Cerebellum (tissue), 4 donors: ENCODE measurements at places on chromosomes 6 and 20. TPM values are rescaled to one million over a fixed set of nuclear protein-coding genes. Genes with fewer than 3 reads are reported as not detected.

DNA sequence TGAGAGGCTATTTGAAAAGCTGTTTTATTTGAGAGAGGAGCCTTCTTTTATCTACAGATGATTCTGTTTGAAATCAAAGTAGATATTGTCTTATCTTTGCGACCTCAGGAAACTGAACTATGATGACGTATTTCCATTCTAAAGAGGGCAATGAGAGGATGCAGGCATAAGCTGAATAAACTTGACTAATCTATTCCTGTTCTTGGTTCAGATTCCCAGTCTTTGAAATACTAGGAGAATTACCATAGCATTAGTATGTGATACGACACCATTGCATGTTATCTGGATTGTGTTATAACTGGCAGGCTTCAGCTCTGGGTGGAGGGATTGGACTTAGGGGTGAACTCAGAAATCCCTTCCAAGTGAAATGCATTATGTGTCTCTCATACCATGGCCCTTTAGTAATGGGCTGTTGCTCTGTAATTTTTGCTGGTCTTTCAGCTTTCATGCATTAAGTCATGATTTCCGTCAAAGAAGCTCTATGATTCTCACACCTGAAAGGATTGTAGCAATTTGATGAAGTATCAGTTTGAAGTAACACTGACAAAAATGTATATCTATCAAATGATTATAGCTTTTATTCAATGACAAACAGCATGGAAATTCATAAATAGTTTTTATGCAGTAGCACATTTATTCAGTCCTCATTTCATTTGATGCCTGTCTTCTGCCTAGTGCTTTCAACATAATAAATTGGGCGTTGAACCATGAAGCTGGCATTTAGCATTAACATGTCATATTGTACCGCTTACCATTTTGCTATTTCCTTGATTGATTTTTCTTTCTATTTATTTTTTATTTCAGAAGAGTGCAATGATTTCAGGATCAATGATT is 138.4 kb upstream of the SPACA1 start:
- DNase-seq = no peak

The SSTR4 gene
- 0.54 TPM for total RNA-seq

The PNLDC1 gene
- not detected for total RNA-seq

The BTBD3 gene
- total RNA-seq = 535 TPM

The GJA10 gene
- total RNA-seq = not detected

DNA sequence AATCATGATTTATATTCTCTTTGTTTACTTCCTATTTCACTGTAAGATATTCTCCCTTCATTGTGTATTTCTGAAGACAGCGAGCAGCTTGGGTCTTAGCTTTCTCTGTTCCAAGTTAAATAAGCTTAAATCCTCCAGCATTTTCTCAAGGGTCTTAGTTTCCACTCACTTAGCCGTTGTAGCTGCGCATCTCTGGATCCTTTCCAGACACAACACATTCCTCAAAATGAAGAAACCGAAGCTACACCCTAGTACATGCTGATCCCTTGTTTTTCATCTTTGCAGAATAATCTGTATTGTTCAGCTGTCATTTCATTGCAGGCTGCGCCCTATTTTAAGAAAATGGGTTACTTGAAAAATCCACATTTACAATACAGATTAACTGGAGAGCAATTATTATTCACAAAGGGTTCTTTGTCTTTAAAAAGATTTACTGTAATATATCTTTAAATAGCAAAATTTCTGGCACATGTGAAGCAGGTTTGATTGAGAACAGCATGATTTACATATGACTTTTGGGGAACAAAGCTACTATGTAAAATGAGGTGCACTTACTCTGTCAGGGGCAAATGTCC is 375.8 kb downstream of the QKI start:
- no peak for DNase-seq
